ENCODE measurements at places on chromosomes 1 and 21.

DNA sequence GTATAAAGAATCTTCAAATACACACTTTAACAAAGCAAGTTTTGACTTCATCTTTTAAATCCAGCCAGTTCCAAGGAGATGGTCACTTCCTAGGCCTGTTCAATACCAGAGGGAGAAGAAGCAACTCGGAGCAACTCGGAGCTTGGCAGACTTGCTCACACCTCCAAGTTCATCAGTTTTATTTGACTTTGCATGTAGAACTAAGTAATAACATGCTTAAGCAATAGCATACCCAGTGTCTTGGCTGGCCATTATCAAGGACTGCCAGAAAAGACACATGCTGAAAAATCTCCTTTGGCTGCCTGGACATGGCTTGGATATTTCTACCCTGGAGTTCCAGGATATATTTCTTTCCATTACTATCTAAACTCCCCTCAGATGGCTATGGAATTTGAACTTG, 52.6 kb downstream of the GNG12 start:
- no peak for DNase-seq

- DNase-seq = no peak
Observed at GRCh38 chr1:54171016-54171415, 18.2 kb upstream of the CDCP2 start.

DNA sequence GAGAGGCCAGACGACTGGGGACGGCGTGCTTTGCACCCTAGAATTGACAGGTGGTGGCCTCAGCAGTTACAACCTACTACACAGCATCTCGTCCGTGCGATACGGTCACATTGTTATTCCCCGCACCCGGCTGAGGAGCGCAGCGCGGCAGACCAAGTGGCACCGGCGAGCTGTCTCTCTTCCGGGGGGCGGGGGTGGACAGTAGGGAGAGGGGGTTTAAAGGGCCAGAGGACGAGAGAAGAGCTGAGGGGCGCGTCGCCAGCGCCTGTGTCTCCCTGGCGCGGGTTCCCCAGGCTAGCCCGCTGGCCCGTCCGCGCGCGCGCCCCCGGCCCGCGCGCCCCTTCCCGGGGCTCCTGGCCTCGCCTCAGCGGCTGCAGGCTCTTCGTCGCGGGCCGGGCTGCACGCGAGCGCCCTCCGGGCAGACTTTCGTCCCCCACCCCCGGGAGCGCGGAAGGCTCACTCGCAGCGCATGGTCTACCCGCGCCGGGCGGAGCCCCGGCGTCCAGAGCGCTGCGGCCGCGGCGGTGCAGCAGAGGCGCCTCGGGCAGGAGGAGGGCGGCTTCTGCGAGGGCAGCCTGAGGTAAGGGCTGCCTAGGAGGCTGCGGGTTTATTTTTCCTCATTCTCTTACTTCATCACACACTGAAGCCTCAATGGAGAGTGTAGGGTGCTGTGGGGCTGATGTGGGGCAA, at the start of gene PDE4B:
Gene PDE4B, plus strand, starts transcription at position 227 of the 690 bp plus-strand sequence.
- no peak for DNase-seq

- no peak for DNase-seq
Observed at GRCh38 chr1:26768755-26769154, 19.0 kb upstream of the PIGV start.

DNA sequence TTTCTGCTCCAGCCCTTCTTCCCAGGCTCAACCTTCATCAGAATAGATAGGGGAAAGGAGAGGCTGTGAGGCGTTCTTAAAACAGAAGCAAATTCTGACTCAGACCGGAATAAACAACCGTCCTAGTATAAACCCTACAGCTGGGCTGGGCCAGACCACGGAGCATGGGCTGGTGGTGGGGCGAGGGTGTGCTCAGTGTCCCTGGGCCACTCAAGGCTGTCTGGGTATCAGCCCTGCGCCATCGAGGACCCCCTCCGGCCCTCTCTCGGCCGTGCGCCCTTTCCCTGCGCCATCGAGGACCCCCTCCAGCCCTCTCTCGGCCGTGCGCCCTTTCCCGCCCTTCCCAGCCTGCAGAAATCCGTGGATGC, 36.0 kb downstream of the CAPN2 start:
- DNase-seq = no peak

GRCh38 chr21:38534591-38534990, 36.3 kb upstream of the ERG start:
- DNase-seq = no peak

DNA sequence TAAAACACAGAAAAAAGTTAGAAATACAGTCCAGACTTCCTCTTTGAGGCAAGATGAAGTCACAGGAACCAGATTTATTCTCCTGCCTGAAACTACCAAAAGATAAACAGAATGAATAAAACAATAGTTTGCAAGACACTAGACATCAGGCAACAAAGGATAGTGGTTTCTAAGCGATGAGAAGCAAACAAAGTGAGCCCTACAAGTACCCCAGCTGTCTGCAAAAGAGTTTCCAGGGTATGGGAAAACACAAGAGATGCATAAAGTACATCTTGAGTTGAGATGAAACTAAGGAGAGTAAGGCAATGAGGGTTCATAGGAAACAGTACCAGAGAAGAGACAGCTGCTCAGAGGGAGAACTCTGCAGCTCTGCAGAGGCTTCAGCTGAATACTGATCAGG, 83.3 kb upstream of the COL24A1 start:
- DNase-seq = no peak

DNA sequence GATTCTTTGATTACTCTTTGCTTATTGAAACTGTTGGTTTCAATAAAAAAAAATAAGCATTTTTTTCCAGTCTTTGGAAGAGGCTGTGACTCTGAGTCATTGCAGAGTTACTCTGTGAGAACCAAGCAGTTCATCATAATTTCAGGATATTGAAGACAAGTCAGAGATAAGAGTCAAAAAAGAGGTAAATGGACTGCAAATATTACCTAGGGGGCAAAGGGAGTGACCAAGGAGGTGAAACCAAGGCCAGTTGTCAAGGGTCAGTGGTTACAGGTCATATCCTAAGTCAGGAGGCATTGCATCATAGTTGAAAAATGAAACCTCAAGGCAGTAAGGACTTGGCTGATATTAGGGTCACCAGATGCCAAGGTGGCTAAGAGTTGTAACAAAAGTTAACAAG, 597.1 kb upstream of the USP24 start:
- DNase-seq = no peak

DNA sequence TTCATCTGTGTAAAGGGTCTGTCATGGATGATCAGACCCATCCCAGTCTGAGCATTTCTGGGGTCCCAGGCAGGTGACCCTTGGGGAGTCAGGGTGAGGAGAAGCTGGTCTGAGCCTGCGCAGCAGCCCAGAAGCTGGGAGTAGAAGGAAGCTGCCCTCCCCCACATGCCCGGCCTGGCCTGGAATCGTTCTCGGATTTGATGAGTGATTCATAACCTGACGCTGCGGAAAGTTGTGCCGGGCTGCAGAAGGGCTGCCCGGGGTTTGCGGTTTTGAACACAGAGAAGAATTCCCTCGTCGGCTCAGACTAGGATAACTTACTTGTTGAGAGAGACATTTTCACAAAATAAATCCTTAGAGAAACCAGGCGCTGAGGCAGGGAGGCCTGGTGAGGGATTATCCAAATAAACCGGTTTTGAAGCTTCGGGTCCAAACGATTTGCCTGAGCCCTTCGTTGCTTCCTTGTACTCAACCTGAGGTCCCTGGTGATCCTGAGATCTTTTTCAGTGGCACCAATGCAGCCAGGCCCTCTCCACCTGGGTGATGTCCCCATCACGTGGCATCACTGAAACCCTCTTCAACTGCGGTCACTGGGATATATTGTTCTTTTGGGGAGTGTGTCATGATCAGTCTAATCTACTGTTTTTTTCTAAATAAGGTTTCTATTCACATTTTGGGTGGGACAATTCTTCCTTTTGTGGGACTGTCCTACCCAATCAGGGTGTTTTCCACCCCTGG, 29.2 kb downstream of the EPHB2 start:
- DNase-seq = peak; percentile 70

DNA sequence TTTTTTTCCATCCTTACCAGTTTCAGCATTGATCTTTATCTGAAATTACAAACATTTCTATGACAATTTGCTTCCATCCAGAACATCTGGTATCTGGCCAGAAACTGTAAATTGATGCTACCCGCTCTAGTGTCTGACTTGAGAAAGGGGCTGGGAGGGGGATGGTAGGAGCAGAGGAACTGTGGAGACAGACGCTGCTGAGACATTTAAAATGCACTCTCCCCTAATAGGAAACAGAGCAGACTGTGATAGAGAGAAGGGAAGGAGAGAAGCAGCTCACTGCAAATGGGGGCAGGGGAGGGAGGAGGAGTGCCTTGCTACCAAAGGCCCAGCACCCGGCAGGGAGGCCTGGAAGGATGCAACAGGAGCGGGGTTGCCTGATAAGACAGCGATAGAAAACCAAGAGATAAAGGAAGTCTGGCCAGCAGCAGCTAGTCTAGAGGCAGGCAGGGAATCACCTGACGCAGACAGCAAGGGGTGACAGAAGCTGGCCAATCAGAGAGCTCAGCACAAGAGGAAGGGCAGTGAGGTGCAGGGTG, 195.5 kb upstream of the NFIA start:
- no peak for DNase-seq

DNA sequence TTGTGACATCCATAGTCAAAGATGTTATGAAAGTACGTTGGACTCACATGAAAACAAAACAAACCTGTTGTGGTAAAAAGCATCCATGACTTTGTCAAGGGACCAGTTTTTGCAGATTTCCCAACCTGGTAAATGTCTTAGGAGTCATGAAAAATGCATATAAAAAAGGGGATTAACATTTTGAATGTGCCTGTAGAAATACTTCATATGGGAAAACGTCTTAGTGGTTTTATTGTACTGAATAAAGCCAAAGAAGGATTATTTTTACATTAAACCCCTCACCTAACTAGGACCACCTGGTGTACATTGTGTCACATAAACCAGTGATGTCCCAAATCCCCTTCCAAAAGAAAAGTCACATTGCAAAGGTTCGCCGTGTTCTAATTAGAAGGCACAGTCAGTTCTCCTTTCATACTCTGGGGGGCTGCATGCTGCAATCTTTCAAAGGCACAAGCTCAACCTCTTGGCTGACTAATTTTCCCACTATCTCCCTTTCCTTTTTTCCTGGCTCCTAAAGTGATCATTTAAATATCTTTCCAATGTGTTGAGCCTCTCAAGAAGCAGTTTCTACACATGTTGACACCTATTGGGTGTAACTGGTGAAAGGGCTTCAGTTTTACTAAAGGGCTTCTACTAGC, 119.8 kb upstream of the SPAG17 start:
- no peak for DNase-seq

DNA sequence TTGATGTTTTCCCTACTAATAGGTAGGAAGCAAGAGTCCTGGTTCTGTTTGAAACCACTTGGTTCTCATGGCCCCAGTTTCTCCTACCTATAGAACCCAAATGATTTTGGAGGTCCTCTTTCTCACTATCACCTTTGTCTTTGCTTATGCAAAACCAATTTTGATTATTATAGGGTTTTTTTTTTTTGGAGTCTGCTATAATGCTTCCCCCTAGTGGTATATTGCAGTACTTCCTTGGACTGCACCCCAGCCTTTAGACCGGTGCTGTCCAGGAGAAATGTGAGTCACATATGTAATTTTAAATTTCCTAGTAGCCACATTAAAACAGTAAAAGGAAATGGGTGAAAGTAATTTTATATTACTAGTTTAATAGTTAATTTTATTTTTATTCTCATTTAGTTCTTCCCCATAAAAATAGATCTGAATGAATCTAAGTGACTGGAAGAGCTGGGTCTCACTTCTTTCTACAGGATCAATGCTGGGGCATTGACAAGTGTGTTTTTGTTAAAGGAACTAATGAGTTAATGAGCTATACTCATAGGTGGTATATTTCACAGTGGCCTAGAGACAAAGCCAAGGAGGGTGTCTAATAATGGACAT, 10.6 kb downstream of the FCMR start:
- DNase-seq = no peak

DNA sequence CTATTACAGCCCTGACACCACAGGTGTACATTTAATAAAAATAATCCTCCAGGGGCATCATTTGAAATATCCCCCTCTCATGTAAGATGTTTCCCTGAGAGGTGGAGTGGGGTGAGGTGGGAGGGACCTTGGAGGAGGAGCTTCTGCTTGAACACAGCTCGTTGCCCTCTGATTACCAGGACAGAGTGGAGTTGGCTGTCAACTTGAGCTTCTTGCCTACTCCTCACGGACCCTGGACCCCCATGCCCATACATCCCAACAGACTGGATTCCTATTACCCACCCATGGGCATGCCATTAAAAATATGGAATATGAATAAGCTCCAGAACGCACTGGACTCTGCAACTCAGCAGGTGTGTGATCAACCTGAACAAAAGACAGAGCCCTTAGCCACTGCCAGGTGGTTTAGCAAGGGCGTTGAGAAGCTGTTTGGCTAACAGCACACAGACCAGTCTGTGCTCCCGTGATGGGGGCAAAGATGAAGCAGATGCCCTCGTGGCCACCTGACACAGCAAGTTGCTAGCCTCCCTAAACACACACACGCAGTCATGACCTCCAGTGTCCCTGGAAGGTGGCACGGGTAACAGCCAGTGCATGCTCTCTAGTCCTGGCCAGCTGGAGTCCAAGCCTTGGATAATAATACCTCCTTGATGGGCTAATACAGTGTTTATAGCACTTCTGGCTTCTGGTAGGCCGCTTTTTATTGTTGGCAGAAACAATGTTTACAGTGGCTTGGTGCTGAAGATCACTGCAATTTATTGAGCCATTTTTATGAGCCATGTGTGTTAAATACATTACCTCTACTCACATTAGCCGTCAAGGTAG, 155.0 kb downstream of the TOMM20 start:
- no peak for DNase-seq

GRCh38 chr21:41593760-41594138, 85.8 kb upstream of the TMPRSS2 start:
- no peak for DNase-seq

DNA sequence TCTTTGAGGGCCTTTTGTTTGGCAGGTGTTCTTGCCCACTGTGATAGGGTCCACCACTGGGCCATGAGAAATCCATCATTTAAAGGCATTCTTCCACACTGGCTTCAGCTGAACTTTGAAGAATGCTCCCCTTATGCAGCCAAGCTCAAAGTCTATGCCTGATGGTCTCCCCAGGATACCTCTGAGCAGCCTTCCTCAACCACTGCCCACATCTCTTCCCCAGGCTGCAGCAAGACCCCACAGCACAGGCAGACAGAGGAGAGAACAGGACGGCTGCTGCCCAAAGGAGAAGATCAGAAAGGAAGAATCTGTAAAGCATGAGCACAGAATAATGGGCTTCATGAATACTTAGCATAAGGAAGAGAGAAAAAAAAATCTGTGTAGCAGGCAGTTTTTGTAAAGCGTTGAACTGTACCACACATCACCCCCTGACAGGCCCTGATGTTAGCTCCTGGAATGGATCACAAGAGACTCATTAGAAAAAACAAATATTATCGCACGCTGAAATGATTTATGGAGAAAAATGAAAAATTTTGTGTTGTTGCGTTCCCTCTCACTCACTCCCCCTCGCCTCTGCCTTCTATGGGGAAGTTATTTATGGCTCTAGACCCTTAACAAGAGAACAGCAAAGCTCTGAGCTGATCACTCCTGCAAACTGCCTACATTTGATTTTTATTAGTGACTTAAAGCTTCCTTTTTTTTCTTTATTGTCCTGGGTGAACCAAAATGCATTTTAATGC, 134.1 kb downstream of the TMEM53 start:
- DNase-seq = no peak

DNA sequence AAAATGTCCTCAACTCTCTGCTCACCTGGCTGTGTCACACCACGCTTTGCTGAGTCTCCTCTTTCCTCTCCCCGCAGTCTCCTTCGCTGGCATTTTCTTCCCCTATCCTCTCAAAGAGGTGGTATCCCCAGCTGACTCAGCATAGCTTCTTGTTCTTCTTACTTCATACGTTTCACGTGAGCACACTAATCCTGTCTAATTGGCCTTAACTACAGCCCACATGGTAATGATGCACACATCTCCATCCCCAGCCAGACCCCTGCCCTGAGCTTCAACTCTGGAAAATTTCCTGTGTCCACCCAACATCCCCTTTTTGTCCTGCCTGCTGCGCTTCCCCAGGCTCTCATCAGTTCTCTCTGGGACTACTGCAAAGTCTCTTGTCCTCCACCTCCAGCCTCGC, 169.8 kb downstream of the TTLL7 start:
- no peak for DNase-seq

All from HFF-Myc (cell line).